ENCODE measurements at places on chromosomes 7 and 10. TPM values are rescaled to one million over a fixed set of nuclear protein-coding genes. Genes with fewer than 3 reads are reported as not detected.

- DNase-seq = peak; percentile 76
- peak overlapping the region; percentile 90 for H3K27ac ChIP-seq
- H3K27me3 ChIP-seq = no peaks in the 10 kb centered on the region
- peaks cover 56% of the 10 kb centered on the region for H3K4me1 ChIP-seq
- H3K4me3 ChIP-seq = peak overlapping the region; percentile 74
Measured at GRCh38 chr10:97714401-97715258, 1.1 kb downstream of the MARVELD1 start.

- H3K36me3 ChIP-seq = no peaks in the 10 kb centered on the region
- no peak overlapping the region for H3K27ac ChIP-seq
- no peak for DNase-seq
- peaks cover 28% of the 10 kb centered on the region for H3K4me1 ChIP-seq
- no peak overlapping the region for H3K4me3 ChIP-seq
- peaks cover 7% of the 10 kb centered on the region for H3K27me3 ChIP-seq
Measured at GRCh38 chr10:91883549-91884444, 25.5 kb downstream of the FGFBP3 start.

- H3K27ac ChIP-seq = peak overlapping the region; percentile 78
- no peaks in the 10 kb centered on the region for H3K27me3 ChIP-seq
- peaks cover 32% of the 10 kb centered on the region for H3K4me1 ChIP-seq
- H3K36me3 ChIP-seq = no peaks in the 10 kb centered on the region
- no peak overlapping the region for H3K4me3 ChIP-seq
Measured at GRCh38 chr7:73885975-73886798, 25.2 kb downstream of the TMEM270 start.

- no peaks in the 10 kb centered on the region for H3K27me3 ChIP-seq
- no peak overlapping the region for H3K4me3 ChIP-seq
- H3K36me3 ChIP-seq = no peaks in the 10 kb centered on the region
- no peak overlapping the region for H3K27ac ChIP-seq
- no peak for DNase-seq
Measured at GRCh38 chr10:33388382-33388781, 53.9 kb upstream of the NRP1 start.

VWDE gene
- total RNA-seq = 0.53 TPM

Measured in lower lobe of right lung (tissue), 2 donors.